T-helper 9 cell (primary cell): ENCODE measurements at places on chromosomes 2 and 18.

DNA sequence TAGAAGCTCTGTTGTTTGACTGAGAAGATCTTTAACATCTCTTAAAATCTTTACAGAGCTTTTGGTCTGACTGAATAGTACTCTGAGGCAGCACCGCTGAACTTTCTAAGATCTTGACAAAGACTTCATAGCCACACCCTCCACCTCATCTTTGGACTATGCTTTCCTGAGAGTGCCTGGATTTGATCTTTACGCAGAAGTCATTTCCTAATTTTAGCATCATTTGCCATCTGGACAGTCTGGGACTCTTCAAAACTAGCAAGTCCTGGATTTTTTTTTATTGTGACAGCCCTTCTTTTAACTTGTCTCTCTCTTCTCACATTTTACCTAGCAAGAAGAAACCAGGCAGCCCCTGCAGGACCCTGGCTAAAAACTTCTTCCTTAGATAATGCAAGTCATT lies 188.8 kb downstream of the CTIF start:
- no peak for DNase-seq

DNA sequence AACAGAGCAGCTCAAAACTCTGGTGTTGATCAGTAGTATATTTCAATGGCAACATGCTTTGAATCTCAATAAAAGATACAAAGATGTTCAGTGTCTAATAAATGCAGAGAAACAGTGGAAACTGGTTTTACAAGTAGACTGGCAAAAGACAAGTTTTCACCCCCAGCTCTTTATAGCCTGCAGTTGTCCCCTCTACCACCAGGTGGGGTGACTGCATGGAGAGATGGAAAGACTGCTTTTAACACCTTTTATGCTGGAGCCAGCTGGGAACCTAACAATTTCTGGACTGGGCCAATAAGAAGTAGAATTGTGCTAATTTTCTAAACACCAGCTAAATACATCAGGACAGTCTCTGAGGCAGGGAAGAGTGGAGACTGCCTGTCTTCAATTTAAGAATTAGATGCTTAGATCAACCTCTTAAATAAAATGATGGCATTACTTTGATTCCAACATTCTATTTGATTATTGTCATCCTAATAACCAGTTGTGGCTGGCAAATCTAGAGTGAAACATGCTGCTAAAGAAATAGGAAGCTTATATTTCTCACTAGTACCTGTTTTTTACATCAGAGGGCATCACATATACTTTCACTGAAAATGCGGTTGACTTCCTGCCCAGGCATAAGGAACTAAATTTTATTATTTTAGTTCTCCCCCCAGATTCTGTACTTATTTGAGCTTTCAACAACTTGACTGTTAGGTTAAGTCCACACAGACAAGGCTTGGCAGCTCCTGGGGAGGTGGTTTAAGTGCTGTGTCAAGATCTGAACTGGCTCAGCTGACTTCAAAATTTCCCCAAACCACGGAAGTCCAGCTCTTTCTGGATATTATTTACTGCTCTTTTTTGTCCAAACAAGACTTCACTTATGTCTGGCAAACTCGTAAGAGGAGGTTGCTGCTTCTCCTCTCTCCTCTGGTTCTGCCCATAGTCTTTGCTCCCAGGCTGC lies 140.5 kb downstream of the TPGS2 start:
- DNase-seq, result peak; percentile 7

- DNase-seq, result no peak
Observed at GRCh38 chr2:200056105-200056504, 100.7 kb downstream of the MAIP1 start.

GRCh38 chr2:48569433-48569832 lies 39.5 kb downstream of the STON1 start:
- no peak for DNase-seq

- no peak for DNase-seq
Observed at GRCh38 chr18:31634331-31634713, 42.6 kb downstream of the TTR start.

- no peak for DNase-seq
Observed at GRCh38 chr18:1464444-1465217, 560.0 kb downstream of the ADCYAP1 start.

- no peak for DNase-seq
Observed at GRCh38 chr2:22970284-22970975, 414.5 kb upstream of the KLHL29 start.

DNA sequence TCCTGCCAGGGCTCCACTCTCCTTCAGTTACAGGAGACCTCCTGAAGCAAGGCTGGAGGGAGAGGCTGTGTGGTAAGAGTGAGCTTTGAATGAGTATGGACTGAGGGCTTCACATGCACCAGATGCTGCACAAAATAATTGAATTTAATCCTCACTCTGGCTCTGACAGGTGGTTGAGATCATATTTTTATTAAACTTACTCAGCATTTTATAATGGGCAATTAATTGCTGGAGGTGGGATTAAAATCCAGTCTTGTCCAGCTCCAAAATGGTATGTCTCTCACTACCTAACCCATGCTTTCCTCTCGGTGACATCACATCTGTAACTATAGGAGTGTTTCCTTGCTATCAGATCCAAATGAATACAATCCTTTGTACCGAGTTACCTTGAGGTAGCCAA lies 66.2 kb upstream of the AQP4 start:
- no peak for DNase-seq

- no peak for DNase-seq
Observed at GRCh38 chr2:61460163-61460562, 10.7 kb downstream of the USP34 start.

DNA sequence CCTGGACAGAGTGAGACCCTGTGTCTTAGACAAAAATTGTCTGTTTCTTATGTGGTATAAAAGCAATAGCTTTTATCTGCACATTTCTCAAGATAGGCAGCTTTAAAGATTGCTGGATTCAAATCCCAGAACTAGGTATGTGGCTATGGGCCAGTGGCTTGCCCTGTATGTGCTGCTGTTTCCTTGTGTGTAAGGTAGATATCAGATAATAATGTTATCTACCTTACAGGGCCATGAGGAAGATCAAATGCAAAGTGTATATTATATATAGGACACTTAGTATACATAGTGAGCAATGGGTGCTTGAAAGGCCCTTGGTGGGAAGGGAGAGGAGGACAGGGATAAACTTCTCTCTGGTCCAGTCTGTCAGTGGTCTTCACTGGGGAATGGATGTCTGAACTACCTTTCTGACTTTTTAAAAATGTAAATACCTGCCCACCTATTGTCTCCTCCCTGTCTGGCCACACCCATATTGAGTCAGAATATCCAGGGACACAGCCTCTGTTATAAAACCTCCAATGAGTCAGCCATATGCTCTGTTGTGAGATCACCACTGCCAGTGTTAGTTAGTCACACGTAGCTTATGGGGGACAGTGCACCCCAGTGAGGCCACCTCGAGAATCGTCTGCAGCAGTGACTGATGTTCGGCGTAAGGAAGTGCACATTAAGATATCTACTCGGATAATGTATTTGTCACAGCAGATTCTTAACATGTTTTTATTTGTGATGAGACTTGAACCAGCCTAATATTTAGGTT lies 383.4 kb downstream of the PTPRM start:
- no peak for DNase-seq

GRCh38 chr2:15890124-15890754 lies 50.1 kb upstream of the MYCN start:
- DNase-seq, result no peak

DNA sequence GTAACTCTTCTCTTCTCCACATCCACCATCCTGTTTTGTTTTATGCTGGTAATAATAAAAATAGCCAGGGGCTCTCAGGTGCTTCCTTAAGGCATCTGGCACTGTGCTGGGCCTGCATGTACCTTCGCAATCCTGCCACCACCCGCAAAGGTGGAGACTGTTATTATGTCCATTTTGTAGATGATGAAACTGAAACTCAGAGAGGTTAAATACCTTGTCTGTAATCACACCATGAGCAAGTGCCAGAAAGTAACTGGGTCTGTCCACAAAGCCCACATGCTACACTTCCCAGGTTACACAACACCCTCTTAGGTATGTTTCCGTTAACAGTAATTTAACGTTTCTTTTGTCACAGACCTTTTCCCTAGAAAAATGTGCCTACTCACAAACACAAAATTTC lies 27.0 kb downstream of the NRP2 start:
- no peak for DNase-seq

DNA sequence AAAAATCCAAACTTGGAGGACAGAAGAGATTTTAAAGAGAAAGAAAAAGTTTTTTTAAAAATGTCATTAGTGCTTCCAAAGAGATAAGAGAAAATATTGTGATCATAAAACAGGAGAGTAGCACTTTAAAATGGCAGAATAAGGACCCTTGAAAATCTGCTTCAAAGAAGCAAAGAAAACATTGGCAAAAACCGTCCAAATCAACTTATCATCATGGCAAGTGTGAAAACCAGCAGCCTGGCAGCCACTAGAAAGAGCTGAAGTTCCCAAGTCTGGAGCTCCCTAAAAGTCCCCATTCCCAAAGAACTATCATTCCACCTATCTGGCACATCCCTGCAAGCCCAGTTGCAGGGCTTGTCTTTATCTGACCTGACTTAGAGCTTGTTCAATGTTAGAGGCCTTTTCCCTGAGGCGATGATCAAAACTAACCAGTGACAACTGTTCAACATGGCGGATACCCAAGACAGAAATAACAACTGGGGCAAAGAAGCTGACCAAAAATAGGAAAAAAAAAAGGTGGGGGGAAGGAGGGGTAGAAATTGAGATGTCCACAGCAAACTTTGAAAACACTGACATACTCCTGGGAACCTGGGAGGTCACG lies 24.6 kb upstream of the RNU4ATAC start:
- DNase-seq, result no peak

DNA sequence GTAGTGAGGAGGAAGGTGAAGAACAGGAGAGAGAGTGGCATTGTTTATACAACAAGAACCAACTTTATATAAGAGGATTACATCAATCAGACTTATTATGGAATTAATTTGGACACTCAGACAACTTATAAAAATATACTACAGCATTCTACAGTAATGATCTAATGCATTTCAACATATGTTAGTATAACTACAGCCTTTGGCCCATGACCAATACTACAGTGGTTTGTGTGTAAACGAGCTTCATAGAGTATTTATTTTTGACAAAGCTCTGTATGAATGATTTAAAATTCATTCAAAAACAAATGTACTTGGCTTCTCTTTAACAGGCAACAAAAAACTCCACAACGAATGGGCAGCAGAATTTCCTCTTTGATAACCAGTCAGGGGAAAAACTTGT lies 72.8 kb downstream of the ZNF521 start:
- no peak for DNase-seq
